ENCODE measurements at places on chromosomes 3 and 15.

DNA sequence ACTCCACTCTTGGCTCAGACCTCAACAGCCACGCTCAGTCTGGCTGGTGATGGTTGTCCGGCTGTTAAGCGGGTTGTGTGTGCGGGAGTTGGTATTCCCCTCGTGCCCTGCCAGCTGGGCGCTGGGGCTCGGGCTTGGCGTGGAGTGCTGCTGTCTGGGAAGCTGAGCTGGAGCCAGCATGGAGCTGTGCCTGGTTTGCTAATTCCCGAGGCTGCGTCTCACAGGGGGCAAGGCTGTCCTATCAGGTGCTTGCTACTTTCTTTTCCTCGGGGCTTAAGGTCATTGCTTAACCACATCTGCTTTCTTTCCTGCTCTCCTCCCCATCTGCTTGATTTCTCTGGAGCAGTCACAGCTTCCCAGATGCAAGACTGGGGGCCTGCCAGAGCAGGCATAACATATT lies 29.9 kb downstream of the PDIA5 start:
- DNase-seq = no peak

DNA sequence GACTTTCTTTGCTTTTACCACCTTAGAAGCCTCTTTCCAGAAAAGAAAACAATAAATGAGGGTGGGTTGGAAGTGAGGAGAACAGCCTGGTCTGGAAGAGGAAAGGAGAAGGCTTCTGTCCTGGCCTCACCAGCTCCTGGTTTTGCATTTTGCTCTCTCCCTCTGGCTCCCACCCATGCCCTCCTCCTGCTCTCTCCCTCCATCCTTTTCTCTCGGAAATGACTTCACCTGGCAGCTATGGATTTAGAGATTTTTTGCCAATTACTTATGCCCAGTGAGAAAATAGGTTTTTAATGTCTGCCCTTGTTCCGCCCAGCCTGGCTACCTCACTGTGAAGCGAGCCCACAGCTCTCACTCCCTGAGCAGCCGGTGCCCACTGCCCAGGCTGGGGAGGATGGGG lies 77.9 kb upstream of the NTRK3 start:
- DNase-seq = no peak

- DNase-seq = no peak
Observed at GRCh38 chr3:177361081-177361938, 164.0 kb upstream of the TBL1XR1 start.

DNA sequence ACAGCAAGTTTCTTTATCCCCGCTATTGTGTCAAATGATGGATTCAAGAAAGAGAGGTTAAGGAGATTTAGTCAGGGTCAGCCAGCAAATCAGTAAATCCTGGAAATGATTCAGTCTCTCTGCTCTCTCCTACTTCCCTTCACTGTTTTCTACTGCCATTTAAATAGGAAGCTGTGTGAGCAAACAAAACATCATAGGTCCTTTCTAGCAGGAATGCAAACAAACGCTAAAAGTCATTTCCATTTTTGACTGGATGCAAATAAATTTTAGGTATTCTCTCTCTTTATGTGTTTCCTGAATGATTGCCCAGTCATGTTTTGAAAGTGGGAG lies 299.4 kb upstream of the RORA start:
- DNase-seq = no peak

GRCh38 chr3:98733053-98733811 lies 29.9 kb upstream of the ST3GAL6 start:
- DNase-seq = no peak

DNA sequence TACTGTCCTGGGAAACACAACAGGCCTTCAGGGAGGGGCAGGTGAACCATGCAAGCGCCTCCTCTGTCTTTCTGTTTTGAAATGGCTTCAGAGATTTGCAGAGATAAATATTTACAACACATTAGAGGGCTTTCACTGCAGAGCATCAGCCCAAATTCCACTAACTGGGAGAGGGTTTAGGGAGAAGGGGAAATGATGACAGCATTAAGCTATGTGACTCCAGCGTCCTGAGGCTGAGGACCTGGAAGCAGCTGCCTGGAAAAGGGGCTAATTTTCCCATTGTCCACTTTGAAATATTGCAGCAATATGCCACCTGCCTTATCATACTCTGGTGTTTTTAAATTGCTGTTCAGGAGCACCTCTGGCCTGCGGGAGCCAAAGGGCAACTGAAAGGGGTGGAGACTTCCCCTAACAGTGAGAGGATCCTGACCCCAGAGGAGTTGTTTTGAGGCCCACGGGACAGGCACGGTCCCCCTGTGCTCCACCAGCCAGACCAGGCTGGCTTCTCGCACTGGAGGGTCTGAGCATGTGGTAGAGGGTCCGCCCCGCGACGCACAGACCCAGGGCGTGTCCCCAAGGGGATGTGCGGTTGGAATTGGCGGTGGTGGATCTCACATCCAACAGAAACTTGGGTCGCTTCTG lies 110.6 kb downstream of the XXYLT1 start:
- DNase-seq = no peak

- DNase-seq = no peak
Observed at GRCh38 chr3:180048103-180048502, 11.4 kb upstream of the PEX5L start.

DNA sequence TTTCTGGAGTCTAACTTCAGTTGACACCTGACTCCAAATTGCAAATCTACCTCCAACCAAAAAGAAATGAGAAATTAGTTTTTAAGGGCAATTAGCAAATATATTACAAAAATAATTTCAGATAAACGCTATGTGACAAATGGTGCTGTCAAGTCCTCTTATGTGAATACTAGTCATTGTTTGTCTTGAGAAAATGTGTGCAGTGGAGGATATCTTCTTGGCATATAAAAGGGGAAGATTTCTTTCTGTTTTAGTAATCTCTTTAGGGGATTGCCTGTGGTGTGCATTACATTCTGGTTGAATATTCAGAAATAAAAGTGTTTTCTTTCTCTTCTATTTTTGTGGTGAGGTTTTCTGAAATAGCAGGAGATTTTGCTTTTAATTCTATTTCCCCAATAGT lies 3.0 kb upstream of the GCSAM start:
- no peak for DNase-seq

GRCh38 chr3:32376115-32376514 lies 15.5 kb upstream of the CMTM7 start:
- DNase-seq = no peak

DNA sequence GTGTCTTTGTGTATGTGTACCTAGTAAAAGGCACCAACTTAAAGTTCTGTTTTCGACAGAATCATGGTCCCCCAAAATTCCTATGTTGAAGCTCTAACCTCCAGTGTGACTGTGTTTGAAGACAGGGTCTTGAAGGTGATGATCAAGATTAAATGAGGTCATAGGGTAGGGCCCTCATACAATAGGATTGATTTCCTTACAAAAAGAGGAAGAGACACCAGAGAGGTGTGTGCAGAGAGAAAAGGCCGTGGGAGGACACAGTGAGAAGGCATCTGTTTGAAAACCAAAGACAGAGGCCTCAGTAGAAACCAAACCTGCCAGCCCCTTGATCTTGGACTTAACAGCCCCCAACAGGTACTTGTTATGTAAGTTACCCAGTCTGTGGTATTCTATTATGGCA lies 52.0 kb upstream of the CORO2B start:
- no peak for DNase-seq
